Heart right ventricle (tissue), 16 donors: ENCODE measurements at places on chromosomes 1 and 21. TPM values are rescaled to one million over a fixed set of nuclear protein-coding genes. Genes with fewer than 3 reads are reported as not detected.

The KIRREL1 gene
- total RNA-seq = 14.7 TPM

The OR2L2 gene
- not detected for total RNA-seq

- DNase-seq = no peak
Measured at GRCh38 chr21:31448496-31448895, 104.4 kb upstream of the TIAM1 start.

DNA sequence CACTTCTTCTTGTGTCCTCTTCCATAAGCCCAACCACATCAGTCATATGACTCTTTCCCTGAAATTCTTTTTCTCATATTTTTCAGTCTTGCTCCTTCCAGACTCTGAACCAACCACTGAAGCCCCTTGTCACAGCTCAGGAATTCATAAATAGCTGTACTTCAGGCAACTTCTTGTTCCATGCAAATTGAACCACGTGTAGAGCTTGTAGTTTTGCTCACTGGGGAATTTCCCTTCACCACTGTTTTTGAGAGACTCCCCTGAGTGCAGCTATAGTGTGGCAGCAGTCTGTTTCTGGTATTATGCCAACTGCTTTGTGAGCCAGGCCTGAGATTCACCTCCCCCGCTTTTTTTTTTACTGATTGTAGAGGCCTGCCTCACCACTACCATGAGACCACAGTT is 150.3 kb upstream of the SPAG17 start:
- no peak for DNase-seq

GRCh38 chr1:116820369-116820768 is 66.1 kb downstream of the CD2 start:
- peak; percentile 50 for DNase-seq

- DNase-seq = no peak
Measured at GRCh38 chr21:45436351-45437065, 31.5 kb downstream of the COL18A1 start.

GRCh38 chr1:38497921-38498656 is 361.5 kb downstream of the RRAGC start:
- no peak for DNase-seq

- DNase-seq = no peak
Measured at GRCh38 chr1:32100807-32101708, 6.8 kb upstream of the KPNA6 start.

- no peak for DNase-seq
Measured at GRCh38 chr1:200530623-200531261, 89.8 kb downstream of the KIF14 start.

DNA sequence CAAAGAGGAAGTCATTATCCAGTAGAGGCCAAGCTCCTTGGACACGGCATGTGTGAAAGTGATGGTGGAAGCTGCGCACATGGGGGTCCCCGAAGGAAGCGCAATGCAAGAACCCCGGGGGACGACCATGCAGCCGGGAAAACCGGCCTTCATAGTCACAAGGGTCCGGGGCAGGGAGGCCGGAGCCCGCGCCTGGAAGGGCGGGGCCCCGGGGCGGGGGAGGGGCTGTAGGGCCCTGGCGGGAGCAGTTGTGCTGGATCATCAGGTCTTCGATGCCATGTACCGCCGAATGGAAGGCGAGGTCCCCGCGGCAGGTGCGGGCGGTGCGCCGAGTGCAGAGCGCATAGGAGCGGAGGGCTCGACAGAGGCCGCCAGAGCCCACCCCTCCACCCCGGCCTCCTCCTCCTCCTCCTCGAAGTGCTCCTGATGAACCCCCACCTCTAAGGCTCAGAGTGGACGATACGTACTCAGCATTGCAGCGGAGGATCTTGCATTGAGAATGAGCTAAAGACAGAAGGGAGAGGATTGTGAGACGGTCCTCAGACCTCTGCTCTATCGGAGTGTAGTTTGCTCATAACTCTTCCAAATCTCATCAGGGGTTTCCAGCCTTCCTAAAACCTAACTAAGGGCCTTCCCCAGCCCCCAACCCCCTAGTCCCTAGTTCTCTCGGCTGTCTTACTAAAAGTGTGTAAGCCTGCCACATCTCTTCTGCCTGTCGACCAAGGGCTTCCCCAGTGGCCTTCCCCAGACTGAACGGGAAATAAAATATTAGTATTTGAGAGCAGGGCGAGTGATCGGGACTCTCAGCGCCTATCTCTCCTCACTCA is 2.1 kb downstream of the HJV start:
- DNase-seq = no peak
